ENCODE measurements at places on chromosomes 5 and 9.

- DNase-seq = no peak
- H3K27ac ChIP-seq = no peak overlapping the region
- H3K4me1 ChIP-seq = no peaks in the 10 kb centered on the region
- H3K27me3 ChIP-seq = no peaks in the 10 kb centered on the region
- H3K36me3 ChIP-seq = no peaks in the 10 kb centered on the region
- no peak overlapping the region for H3K4me3 ChIP-seq
These were observed 160.9 kb upstream of the NR3C1 start for GRCh38 chr5:143564417-143564816.

DNA sequence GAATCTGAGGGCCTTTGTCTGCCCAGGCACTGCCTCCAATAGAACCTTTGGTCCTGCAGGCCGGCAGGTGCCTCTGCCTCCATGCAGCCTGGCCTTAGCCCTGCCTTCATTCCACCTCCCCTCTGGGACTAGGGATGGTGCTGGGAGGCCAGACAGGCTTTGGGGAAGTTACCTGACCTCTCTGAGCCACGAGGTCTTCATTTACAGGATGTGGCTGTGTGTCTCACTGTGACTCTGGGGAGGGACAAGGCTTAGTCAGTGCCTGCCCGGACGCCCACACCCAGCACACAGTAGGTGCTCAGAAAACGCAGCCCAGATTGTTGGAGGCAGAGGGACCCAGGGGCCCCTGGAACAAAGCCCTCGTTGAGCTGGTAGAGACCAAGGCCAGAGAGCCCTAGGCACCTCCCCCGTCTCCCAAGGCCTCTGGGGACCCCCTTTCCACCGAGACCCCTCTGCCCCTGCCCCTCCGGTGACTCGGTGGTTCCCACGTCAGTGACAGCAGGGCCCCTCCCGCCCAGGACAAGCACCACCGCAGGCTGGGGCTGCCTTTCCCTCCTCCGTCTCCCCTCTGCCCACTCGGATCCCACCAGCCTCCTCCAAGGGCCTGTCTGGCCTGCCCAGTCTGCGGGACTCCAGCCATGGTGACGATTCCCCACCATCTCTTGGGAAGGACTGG, 46.9 kb upstream of the EGFL7 start:
- no peak overlapping the region for H3K4me3 ChIP-seq
- no peak overlapping the region for H3K27ac ChIP-seq
- no peak for DNase-seq

GRCh38 chr9:20028192-20028848, 239.5 kb upstream of the SLC24A2 start:
- H3K4me3 ChIP-seq = no peak overlapping the region
- no peaks in the 10 kb centered on the region for H3K27me3 ChIP-seq
- no peak for DNase-seq
- H3K27ac ChIP-seq = no peak overlapping the region
- no peaks in the 10 kb centered on the region for H3K36me3 ChIP-seq

DNA sequence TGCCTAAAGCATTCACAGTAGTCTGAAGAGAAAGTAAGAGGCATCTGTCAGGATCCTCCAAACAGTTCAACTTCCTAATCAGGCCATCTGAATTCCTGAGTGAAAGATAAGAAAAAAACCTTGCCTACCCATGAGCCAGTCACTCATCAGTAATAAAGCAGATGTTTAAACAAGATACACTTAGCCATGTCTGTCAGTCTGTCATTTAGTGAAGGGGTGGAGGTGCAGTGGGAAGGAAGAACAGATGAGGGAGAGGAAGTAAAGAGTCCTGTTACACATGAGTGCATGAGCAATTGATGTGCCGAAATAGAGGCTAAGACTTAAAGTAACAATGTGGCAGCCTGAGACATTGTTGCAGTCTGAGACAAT, 29.9 kb upstream of the DMRTA1 start:
- no peak overlapping the region for H3K4me3 ChIP-seq
- H3K27me3 ChIP-seq = no peaks in the 10 kb centered on the region
- H3K27ac ChIP-seq = no peak overlapping the region
- no peaks in the 10 kb centered on the region for H3K36me3 ChIP-seq
- H3K4me1 ChIP-seq = no peaks in the 10 kb centered on the region
